ENCODE measurements at places on chromosomes 4 and X.

DNA sequence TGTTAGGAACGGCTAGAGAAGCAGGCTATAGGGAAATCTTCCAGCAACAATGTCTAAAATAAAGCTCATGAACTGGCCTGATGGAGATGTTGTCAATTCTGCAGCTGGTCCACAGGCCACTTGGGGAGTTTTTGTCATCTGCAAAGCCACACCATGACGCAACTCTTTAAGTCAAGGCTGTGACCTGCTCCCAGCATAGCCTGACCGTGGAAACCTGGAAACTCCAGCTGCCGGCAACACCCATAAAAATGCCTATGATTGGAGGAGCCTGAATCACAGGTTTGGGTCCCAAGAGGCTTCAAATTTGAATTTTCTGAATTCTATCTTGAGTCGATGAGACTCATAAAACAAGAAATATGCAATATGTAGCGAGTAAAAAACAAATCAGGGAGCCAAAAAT lies 969.2 kb upstream of the PRKX start:
- no peak for DNase-seq

DNA sequence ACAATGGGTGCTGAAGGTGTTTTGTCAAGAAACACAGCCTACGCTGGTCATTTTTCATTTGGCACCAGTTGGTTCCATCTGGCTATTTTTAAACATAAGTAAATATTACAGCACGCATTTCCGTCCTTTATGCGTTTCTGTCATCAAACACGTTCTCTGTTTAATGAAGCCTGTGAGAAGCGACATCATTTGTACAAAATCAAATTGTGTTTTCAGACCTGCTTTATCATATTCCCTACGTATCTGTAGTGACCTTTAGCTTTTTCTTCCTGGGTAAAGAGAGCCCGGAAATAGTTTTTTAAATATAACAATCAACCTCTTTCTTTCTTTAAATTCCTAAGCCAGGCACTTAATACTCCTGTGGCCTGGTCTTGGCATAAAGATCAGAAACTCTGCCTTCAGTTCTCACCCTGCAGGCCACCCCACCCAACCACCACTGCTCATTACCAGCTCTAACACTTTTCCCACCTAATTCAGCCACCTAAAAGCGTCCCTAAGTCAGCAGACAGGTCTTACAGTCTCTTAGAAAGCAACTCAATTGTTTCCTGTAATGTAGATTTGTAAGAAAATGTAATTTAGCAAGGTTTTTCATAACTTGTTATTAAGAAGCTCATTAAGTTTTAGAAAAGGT lies 30.4 kb downstream of the ACSL1 start:
- DNase-seq = no peak

DNA sequence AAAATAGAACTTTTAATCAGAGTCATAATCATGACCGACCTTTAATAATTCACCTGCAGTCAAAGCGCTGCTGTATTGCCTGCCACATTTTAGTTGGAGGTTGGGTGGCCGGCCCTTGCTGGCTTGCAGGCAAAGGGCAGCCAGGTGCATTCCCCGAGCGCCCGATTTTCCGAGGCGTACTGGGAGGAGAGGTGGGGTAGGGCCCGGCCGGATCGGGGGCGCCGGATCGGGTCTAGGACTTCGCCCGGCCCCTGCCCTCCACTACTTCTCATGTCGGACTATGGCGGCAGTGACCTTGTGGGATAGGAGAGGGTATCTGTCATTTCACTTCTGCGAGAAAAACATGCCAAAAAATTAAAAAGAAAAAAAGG lies 2.5 kb upstream of the RS1 start:
- no peak for DNase-seq

- DNase-seq = no peak
These were observed 546.9 kb downstream of the BCOR start for GRCh38 chrX:39550795-39551361.

- no peak for DNase-seq
These were observed 124.7 kb upstream of the LNX1 start for GRCh38 chr4:53716011-53716410.

DNA sequence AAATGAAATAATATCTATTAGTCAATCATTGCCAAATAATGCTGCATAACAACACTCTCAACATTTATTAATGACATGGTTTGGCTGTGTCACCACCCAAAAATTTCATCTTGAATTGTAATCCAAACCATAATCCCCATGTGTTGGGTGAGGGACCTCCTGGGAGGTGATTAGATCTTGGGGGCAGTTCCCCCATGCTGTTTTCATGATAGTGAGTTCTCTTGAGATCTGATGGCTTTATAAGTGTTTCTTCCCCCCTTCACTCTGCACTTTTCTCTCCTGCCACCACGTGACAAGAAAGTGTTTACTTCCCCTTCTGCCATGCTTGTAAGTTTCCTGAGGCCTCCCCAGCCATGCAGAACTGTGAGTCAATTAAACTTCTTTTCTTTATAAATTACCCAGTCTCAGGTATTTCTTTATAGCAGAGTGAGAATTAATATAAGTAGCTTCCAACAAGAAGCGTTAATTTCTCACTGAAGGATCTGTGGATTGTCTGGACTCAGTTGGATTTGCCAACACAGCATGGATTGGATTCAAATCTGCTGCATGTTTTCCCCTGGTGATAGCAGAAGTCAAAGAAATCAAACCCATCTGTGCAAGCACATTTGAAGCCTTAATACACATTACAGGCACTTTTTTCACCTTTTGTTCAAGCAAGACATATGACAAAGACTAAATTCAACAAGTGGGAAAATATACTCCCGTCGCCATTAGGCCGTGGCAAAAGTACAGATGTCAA lies 216.6 kb downstream of the PDGFC start:
- no peak for DNase-seq

DNA sequence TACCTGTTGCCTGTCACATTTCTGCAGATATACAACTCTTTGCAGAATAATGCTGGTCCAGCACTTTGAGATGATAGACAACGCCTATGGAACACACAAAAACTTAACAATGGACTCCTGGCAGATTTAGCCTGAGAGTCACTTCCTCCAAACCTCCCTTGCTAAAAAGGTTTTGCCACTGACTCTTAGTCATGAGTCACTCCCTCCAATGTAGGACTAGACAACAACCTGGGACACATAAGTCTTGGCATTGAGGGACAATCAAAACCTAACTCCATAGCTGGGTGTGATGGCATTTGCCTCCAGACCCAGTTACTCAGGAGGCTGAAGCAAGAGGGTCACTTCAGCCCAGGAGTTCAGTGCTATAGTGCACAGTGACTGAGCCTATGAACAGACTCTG lies 22.0 kb upstream of the EIF4E start:
- no peak for DNase-seq

DNA sequence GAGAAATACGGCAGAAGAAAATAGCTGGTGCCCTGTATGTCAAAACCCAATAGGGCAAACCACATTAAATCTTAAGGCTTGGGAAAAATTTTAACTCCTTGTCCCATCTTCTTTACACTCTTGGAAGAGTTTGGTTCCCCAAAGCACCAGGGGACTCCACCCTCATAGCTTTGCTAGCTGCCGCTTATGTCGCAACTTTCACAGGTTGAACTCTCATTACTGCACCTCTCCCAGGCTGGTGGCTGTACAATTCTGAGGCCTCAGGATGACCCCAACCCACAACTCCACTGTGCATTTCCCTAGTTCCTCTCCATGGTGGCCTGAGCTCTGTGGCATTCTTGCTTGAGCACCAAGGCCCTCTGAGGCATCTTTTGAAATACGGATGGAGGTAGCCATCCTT lies 1478.8 kb downstream of the FAM133A start:
- no peak for DNase-seq

DNA sequence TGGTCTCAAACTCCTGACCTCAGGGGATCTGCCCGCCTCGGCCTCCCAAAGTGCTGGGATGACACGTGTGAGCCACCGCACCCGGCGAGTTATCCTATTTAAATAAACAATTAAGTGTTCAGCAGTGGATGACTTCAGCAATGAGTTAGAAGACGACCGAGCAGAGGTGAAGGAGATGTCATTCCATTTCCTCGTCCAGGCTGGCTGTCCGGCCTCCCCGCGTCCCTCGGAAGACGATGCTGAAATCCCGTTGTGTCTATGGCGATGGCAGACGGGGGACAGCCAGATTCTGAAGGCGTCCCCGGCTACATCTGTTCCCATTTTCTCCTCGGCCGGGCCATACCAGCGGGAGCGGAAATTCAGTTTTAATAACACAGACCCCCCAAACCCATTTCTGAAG lies 209.8 kb downstream of the CRLF2 start:
- no peak for DNase-seq

GRCh38 chr4:127209580-127210095 lies 423.1 kb upstream of the INTU start:
- no peak for DNase-seq

DNA sequence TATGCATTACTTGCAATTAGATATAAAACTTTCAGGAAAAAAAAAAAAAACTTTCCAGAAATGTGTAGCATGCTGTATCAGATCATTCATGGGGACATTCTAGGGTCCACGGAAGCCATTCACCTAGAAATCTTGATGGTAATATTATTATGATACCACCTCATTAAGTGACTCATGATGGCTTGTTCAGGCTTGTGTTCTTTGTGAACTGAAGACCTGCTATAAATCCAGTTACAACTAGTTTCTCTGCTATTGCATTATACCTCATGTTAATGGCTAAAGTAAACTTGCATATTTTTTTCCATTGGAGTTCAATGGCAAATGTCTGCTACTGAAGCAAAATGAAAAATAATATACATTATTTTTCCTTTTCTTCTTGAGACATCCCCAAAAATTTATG lies 35.3 kb upstream of the PTPN13 start:
- no peak for DNase-seq

DNA sequence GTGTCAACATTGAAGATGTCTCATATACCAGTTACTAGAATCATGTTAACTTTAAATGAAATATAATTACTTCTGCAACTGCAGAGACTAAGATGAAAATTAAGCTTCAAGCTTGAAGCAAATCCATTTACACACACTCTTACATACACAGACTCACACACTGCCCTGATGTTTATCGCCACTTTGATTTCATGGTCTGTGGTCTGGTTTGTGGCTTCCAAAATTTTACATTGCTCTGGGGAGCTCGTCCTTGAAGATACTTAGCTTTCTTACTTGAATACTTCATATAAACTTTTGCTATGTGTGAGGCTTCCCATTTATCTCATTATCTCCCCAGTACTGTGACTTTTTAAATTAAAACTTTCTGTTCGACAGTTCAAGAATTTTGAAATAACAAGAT lies 35.8 kb downstream of the ARHGEF38 start:
- no peak for DNase-seq

- no peak for DNase-seq
These were observed 125.1 kb upstream of the STX18 start for GRCh38 chr4:4666693-4667621.

DNA sequence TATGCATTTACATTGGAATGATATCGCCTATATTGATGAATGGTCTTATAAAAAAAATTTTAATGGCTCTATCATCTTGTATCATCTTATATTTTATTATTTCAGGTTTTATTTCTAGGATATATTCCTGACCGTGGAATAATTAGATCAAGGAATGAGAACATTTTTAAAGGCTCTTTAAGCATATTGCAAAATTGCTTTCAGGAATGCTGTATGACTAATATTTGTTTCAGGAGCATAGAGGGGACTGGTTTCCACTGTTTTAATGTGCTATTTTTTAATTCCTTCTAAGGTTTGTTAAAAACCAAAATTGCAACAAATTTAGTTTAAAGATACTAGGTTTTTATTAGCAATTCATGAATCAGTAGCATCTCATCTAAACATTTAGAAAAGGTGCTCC lies 120.2 kb downstream of the BMPR1B start:
- DNase-seq = no peak

- no peak for DNase-seq
These were observed 640 bp downstream of the PHF8 start for GRCh38 chrX:54043541-54044125.

DNA sequence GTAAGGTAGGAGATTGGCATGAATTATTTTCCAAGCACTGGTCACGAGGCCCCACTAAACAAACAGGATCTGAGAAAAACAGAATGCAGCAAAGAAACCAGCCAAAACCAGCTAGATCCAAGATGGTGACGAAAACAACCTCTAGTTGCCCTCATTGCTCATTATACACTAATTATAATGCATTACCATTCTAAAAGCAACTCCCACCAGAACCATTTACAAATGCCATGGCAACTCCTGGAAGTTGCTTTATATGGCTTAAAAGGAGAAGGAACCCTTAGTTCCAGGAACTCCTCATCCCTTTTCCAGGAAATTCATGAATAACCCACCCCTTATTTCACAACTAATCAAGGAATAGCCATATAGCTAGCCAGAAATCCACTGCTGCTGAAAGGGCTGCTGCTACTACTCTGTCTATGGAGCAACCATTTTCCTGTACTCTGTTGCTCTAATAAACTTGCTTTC lies 69.3 kb downstream of the ABCB7 start:
- DNase-seq = no peak

- DNase-seq = no peak
These were observed 269.3 kb upstream of the HS3ST1 start for GRCh38 chr4:11698033-11698432.

Data from hippocampal formation (tissue), 2 donors.